Renal cortex interstitium (tissue), 15 donors: ENCODE measurements at places on chromosomes 13 and 19. TPM values are rescaled to one million over a fixed set of nuclear protein-coding genes. Genes with fewer than 3 reads are reported as not detected.

GRCh38 chr19:30093966-30094755 lies 152.1 kb downstream of the URI1 start:
- no peak for DNase-seq

- DNase-seq = no peak
Observed at GRCh38 chr19:55377356-55378131, 918 bp downstream of the TMEM190 start.

GRCh38 chr13:77513719-77514335 lies 21.7 kb upstream of the SCEL start:
- no peak for DNase-seq

GRCh38 chr19:51901860-51902259 lies 3.0 kb downstream of the ZNF649 start:
- DNase-seq = no peak

DNA sequence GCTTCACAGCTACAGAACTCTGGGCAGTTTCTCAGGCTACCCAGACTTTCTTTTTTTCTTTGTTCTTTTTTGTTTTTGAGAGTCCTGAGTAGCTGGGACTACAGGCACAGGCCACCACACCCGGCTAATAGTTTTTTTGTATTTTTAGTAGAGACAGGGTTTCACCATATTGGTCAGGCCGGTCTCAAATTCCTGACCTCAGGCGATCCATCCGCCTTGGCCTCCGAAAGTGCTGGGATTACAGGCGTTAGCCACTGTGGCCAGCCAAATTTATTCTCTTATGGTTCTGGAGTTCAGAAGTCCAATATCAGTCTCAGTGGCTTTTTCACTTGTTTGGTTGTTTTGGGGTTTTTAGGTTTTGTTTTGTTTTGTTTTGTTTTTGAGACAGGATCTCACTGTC lies 12.4 kb downstream of the MEIOSIN start:
- no peak for DNase-seq

DNA sequence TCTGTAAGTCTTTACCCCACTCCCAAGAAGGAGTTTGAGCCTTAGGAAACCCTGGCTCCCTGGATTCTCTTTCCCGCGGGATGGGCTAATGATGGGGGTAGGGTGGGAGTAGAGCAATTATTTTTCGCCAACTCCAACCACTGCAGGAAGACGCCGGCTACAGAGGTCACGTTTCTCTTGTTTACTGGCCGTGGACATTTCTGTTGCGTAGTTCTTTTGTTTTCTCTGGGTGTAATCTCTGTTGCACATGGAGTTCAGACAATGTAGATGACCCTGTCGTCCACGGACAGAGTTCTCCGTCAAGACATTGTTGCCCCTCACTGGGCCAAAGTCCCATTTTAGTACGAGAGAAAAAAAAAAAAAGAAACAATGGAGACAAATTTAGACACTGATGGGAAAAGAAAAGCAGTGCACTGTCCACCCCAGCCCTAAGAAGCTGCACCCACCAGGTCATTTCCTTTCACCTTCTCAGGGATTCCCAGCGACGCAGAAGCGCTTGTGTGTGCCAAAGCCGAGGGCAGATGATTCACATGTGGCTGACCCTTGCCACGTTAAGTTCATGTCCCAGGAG lies 133.9 kb upstream of the ARGLU1 start:
- DNase-seq = no peak

GRCh38 chr19:45823182-45823581 lies 8.1 kb upstream of the RSPH6A start:
- no peak for DNase-seq

DNA sequence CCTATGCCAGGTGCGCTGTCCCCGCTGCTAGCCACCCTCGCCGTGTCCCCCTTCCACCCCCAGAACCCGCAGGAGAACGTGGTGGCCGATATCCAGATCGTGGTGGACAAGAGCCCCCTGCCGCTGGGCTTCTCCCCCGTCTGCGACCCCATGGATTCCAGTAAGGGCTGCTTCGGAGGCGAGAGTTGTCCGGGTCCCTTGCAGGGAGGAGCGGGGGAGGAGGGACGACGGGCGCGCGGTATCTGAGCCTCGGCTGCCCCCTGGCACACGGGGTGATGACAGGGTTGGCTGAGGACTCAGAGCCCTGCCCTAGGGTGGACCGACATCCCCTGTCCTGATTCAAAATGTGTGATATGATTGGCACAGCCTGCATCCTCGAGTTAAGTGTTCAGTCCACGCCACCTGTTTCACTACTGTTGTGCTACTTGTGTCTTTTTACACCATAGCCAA lies 653 bp downstream of the MVB12A start:
- no peak for DNase-seq

DNA sequence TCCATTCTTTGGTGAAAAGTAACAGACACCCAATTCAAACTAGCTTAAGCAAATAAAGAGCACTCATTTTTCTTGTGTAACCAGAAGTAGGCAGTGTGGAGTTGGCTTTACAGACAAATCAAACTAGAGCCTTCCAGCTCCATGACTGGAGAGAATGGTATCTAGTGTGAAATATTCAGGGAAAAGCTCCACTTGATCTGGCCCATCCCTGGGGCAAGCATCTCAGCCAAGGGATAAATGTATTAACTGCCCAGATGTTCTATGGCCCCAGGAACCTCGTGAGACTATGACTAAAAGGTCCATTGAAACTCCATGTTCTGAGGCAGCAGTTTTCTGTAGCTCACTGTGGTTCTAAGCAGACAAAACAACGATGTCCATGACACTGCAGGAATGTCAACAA lies 49.9 kb downstream of the TBC1D4 start:
- no peak for DNase-seq

- DNase-seq = no peak
Observed at GRCh38 chr13:42990291-42991232, 1.5 kb downstream of the EPSTI1 start.

DNA sequence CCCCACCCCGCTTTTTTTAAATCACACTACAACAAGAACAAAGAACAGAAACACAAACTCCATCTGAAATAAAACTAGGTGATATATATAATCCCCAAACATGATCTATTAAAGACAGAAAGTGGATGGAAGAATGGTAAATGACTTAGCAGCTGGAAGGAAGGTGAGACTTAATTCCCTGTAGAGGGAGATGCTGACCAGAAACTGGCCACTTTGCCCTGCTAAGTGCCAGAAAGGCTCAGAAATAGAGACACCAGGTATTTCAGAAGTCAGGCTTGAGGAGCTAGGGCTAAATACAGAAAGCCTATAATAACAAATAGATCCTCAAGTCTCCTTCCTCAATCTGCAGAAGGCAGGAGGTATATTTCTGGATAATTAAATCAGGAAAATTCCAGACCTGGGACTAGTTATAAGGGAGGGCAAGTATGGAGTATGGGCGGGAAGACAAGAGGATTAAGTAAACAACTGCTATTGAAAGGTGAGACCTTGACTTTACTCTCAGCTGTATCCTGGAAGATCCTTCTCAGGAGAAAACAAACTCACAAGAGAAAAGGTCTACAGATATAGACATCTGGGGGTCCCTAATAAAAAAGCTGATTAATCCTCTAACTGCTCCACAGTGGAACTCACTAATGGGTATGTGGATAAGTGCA lies 32.2 kb downstream of the MTRF1 start:
- no peak for DNase-seq

DNA sequence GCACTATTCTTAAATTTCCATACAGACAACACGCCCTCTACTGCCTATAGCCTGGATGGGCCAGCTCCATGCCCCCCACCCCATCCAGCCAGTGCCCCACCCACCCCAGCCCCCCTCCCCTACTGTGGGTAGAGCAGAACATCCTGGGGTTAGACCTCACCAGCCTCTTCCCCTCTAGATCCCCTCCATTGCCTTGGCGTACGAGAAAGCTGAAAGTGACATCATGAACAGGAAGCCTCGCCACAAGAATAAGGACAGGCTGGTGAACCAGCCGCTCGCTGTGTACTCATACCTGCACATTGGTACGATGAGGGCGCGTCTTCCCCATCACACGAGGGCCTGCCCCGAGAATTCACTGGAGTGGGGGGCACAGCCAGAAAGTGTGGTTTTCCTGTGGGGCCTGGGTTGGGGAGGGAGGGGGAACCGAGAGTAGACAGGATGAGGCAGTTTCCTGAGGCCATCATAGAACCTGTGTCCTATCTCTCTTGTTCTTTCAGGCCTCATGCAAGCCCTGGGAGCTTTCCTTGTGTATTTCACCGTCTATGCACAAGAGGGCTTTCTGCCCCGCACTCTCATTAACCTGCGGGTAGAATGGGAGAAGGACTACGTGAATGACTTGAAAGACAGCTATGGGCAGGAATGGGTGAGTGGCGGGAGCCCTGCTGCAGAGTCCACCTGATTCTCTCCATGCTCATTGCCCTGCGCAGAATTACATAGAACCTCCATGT lies 29.1 kb downstream of the ATP12A start:
- DNase-seq = no peak

DNA sequence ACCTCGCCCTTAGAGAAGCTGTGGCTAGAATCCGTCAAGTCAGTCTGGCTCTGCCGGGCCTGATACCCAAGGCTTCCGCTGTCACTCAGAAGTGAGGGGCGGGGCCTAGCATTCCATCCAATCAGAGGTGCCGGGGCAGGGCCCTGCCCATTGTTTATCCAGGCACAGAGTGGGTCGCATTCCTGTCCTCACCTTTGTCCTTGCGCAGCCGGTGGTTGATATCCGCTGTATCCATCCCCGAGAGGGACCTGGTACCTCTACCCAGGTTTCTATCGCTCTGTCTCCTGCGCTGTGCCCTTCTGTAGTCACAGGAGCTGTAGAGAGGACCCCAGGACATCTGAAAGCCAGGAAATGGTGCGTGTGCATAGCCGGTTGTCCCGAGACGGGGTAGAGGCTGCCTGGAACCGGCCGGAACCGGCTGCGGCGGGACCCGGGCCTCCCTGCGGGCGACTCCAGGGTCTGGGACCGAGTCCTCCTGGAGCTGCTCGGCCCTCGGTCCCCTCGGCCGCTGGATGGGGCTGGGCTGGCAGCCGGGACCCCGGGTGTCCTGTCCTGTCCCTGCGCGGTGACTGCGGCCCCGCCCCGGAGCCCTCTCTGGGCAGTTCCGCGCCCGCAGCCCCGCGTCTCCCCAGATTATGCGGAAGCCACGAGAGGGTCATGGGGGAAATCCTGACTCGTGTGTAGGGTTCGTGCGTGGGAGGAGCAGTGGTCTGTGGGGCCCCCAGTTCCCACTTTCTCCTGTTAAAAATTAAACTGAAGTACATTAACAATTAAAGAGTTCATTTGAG lies at the start of gene ZNF763:
TSS of gene ZNF763 (plus strand) at position 183 of the 788 bp plus-strand sequence. CDS start at position 352, 169 bp downstream.
- peak; percentile 90 for DNase-seq

DNA sequence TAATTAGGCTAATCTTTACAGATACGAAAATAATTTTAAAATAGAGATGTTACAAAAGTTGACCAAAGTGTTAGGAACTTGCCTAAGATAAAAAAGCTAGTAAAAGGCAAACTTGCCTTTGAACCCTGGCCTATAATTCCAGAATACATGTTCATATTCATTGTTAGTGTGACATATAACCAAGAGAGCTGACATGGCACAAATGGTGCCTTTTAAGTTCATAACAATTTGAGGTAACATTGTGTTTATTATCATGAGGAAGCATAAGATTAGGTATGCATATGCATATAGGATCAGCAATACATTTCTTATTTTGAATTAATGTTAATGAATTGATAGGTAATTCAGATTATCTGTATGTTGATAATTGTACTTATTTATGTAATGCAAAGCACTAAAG lies 1537.9 kb upstream of the PRR20A start:
- DNase-seq = no peak

DNA sequence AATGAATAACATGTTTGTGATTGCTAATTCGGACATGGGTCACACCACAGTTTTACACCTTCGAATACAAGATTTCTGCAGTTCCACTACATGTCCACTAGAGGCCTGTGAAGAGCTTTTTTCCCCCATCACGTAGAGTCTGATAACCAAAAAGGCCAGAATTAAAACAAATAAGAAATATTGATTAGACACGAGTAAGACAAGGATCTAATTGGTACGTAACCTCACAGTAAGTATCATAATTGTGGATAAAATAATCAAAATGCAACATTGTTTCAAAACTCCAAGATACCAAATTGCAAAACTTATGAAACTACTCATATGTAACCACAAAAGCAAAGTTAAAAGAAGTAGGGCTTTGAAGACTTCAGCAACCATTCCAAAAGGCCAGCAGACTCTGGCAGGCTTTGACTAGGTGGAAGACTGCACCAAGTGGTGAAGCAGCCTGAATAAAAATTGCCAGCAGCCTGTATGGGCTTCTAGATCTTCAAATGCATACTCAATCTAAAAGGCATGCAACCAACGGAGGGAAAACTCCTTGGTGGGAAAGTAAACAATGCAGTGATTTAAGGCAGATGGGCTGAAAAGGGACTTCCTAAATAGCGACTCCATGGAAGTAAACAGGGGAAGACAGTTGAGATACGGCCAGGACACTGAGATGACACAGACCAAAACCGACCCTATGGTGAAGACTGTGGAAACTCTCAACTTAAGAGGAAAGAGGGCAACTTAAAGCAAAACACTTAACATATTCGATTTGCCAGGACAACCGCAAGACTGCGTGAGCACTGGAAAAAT lies 56.7 kb downstream of the STARD13 start:
- no peak for DNase-seq

DNA sequence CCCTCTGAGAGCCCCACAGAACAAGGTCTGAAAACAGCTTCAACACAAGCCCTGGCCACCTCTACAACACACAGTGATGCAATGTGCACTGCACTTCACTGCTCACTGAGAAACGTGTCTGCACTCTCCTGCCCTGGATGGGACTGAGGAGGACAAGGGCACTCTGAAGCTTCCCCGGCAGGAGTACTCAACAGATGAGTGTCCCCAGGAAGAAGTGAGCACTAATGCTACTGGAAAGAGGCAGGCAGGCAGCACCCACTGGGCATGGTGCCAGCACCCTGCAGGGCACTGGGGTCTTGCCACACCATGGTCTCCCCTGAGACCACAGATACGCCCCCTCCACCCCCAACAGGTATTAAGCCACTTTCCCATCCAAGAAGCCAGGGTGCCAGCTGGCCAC lies 17.7 kb upstream of the SLC35E1 start:
- DNase-seq = no peak

GRCh38 chr13:32086366-32086765 lies 54.8 kb downstream of the FRY start:
- DNase-seq = no peak

ERICH4 gene
- polyA plus RNA-seq = 4.2 TPM

C5AR1 gene
- polyA plus RNA-seq = 10.6 TPM

MTUS2 gene
- polyA plus RNA-seq = 0.99 TPM

TMEM59L gene
- 2.9 TPM for polyA plus RNA-seq

IGSF23 gene
- polyA plus RNA-seq = 0.83 TPM

CCL25 gene
- polyA plus RNA-seq = 0.42 TPM

LRRC63 gene
- 0.18 TPM for polyA plus RNA-seq

GAMT gene
- 39.6 TPM for polyA plus RNA-seq
